ENCODE measurements at places on chromosomes 11 and 22.

DNA sequence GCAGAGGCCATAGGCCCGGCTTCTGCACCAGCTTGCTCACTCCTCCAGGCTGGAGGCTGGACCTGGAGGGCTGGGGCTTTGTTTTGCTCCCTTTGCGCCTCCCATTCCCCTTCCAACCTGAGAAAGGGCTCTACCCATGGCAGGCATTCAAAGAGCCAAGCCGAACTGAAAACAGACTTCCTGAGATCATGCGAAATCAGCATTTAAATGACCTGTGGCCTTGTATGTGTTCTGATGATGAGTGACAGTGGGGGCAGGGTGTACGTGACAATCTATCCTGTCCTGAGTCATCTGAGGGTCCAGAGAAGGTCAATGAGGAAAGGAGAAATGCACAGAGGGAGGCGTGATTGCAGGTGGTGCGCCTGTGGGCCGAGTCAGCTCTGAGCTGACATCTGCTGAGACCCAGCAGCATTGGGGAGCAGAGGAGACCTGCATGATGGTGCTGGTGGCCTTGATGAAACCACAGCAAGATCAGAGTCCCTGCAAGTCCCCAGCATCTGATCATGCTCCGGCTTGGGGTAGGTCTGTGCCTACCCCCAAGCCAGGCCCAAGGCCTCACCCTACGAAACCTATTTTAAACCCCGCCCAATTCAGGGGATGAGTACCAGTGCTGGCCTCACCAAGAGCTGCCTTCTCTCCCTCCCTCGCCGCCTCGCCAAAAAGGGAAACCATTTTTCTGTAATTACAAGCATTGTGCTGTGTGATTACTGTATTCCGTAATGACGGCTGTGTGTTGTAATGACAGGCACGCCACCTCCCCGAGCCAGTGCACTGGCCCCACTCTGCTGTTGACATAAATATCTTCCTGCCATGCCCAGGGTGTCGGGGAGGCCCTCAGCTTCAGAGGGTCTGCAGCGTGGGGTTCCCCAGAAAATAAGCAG is 95.2 kb upstream of the ANO1 start:
- no peak for DNase-seq

DNA sequence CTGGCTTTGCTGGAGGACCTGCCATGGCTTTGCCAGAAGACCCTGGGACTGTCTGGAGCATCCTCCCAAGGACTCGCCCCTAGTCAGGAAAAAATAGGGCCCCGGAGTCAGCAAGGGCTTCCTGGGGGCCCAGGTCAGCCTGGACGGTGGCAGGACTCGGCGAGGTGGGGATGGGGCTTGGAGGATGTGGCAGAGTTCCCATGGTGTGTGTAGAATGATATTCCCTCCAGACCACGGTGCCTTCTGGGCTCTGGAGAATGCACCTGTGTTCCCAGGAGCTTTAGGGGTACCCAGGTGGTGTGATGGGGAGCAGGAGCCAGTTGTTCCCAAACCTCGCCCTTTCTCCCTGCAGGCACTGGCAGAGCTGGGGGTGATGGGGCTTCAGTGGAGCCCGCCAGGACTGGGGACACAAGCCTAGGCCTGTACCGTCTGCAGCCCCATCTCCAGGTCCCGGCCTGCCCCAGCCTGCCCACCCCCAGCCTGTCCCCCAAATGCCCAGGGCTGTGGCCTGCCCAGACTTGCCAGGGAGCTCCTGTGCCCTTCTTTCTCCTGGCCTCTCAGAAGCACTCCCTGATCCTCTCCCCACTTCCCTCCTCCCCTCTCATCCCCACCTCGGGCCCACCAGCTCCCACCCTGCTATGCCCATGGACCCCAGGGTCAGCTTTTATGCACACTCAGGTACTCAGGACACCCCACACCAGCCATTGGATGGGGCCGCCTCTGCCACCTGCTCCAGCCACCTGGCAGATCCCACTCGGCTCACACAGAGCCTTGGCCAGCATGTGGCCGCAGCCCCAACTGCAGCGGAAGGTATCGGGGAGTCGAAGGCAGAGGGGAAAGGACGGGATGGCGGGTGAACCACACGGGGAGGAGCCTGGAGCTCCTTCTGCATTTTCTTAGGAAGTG is 82.1 kb downstream of the CDKN1C start:
- DNase-seq, result no peak

- peak; percentile 96 for DNase-seq
These were observed at the start of gene NCAM1 for GRCh38 chr11:112961146-112961668. TSS of gene NCAM1 (plus strand) at chr11:112961420.

GRCh38 chr22:48882636-48883200 is 945.0 kb downstream of the BRD1 start:
- DNase-seq, result no peak

- no peak for DNase-seq
These were observed 117.8 kb downstream of the FAM76B start for GRCh38 chr11:95671768-95672167.

DNA sequence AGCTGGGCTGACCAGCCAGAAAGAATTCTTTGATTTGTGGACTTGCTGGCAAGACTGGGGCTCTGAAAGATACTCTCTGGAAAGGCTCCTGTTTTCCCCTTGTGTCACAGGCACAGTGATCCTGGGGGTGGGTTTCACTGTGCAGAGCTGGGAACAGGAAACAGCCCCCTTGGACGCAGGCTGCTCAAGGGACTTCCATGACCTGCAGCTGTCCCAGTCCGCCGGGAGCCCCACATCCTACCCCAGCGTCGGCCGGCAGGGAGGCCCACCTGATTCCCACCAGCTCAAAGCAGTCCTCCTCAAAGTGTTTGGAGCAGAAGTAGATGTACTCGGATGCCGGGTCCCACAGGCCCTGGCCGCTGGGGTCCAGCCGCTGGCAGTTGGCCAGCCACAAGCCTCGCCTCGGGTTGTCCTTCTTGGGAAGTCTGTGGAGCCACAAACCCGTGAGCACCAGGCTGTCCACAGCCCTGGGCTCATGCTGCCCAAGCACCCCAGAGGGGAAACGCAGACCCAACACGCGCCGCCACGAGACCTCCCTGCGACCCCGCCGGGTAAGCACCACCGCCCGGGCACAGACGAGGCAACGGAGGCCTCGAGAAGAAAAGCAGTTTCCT is 824 bp downstream of the THAP7 start:
- DNase-seq, result no peak

- DNase-seq, result no peak
These were observed 48.9 kb upstream of the CDON start for GRCh38 chr11:126111458-126112116.

GRCh38 chr11:59178402-59178801 is 6.5 kb downstream of the DTX4 start:
- peak; percentile 50 for DNase-seq

DNA sequence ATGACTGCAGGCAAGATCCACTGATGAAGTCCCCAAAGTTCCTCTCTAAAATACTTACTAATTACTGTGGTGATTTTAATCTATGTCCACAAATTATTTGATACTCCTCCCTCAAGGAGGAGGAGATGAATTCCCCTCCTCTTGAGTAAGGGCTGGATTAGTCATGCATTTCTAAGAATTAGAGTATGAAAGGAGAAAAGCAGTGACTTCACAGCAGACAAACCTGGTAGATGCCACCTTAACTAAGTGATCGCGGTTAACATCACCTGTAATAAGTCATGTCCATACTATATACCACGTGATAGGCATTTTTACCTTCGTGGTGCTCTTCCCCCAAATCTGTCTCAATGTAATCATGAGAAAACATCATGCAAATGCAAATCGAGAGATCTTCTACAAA is 52.0 kb upstream of the TSPAN18 start:
- DNase-seq, result no peak

- no peak for DNase-seq
These were observed 235.4 kb downstream of the METTL15 start for GRCh38 chr11:28343304-28344233.

- DNase-seq, result no peak
These were observed 19.9 kb downstream of the VWCE start for GRCh38 chr11:61275191-61275590.

- no peak for DNase-seq
These were observed 13.9 kb downstream of the ZNF74 start for GRCh38 chr22:20407829-20408228.

- no peak for DNase-seq
These were observed 19.9 kb upstream of the TEF start for GRCh38 chr22:41361716-41362310.

DNA sequence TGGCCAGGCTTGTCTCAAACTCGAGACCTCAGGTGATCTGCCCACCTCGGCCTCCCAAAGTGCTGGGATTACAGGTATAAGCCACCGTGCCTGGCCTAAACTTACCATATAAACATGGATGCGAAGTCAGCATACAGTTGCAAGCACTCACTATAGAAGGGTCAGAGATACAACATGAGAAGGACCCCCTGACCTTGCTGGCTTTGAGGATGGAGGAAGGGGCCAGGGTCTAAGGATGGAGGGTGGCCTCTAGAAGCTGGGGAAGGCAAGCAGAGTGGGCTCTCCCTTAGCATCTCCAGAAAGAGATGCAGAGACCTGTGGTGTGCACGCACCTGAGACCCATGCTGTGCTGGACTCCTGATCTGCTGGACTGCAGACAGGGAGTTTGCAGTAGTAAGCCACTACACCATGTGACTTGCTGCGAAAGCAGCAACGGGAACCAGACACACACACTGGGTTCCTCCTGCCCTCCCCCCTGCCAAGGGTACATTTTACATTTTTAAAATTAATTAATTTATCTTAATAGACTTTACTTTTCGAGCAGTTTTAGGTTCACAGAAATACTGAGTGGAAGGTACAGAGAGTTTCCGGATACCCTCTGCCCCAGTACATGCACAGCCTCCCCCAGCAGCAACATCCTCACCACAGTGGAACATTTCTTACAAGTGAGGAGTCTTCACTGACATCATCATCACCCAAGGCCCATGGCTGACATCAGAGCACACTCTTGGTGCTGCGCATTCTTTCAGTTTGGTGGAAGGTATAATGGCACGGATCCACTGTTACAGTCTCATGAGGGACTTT is 170.1 kb upstream of the B3GAT1 start:
- no peak for DNase-seq

GRCh38 chr22:50081426-50082196 is 3.6 kb downstream of the MLC1 start:
- DNase-seq, result no peak
